Stimulated activated CD8-positive, alpha-beta memory T cell treated with anti-CD3 and anti-CD28 coated beads, Interleukin-4, amount 100 ng/mL, for 1 hour (primary cell): ENCODE measurements at places on chromosomes 6 and 20.

DNA sequence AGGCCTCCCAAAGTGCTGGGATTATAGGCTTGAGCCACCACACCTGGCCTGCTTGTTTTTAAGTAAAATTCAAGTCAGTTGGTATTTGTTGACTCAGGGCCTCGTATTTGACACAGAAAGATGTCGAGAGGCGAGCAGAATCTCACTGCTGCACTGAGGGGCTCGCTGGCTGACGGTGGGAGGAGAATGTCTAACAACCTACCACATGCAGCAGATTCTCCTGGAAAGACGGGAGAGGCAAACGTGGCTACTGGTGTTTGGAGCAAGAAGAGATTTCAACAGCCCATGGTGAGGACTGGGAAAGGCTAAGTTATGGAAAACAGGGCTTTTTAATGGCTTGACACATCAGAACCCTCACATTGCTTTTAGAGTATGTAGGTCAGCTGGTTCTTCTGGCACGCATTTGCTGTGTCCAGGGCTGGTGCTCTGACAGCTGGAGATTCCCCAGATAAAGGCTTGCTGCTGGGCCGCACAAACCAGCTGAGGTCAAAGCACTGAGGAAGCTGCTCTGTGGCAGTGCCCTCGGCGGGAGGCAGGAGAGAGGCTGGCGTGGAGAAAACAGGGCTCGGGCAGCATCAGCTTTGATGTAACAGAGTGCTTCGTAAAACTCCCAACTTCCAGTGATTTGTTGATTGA, 84.2 kb upstream of the FRMD1 start:
- no peak for DNase-seq

DNA sequence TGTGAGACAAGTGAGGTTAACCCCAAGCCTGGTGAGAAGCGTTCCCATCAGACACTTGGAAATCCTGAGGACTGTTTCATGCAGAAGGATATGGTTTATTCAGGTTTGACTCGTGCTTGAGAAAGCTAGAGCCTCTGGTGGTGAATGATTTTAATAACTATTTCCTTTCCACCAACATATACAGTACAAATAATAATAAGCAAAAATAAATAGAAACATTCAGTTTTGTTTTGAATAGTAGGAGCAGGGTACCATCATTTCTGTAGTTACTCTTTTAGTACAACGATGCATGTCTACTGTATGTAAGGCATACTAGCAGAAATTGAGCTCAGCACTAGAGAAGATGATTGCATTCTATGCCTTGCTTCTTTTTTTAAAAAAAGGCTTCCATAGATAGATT, 33.5 kb downstream of the PLG start:
- DNase-seq, result no peak

GRCh38 chr20:41408156-41408794, 41.7 kb upstream of the EMILIN3 start:
- no peak for DNase-seq

GRCh38 chr6:47420394-47421371, 56.9 kb upstream of the CD2AP start:
- DNase-seq, result no peak
